ENCODE measurements at places on chromosomes 3 and 15. TPM values are rescaled to one million over a fixed set of nuclear protein-coding genes. Genes with fewer than 3 reads are reported as not detected.

GRCh38 chr15:69852482-69852881 lies 245.2 kb downstream of the TLE3 start:
- no peak for ATAC-seq

- ATAC-seq: no peak
These were observed 112.3 kb upstream of the HES1 start for GRCh38 chr3:194023501-194024280.

- peak; percentile 82 for ATAC-seq
These were observed 20.5 kb upstream of the MINDY4B start for GRCh38 chr3:150925751-150926201.

APOD gene
- 4.2 TPM for total RNA-seq

ITIH4 gene
- total RNA-seq: 5.5 TPM

DNA sequence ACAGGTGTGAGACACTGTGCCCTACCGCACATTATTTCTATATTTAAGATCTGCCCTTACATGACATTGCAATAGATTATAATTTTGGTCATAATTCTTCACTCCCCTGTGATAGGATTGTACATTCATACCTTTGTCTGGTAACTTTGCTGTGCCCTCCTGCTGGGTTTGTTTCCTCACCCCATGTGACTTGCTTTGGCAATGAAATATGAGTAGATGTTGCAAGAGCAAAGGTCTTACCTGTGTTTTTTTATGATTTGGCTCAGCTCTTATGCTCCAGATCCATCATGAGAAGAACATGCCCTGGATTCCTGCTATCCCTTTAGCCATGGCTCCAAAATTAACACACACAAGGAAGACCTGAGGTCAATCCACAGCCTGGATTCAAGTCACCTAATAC lies 137.7 kb upstream of the EOMES start:
- no peak for ATAC-seq

GRCh38 chr3:62554264-62554799 lies 181.0 kb upstream of the FEZF2 start:
- ATAC-seq: no peak

- no peak for ATAC-seq
These were observed 33.6 kb downstream of the RAF1 start for GRCh38 chr3:12630292-12630691.

GRCh38 chr3:29099775-29100174 lies 181.1 kb upstream of the RBMS3 start:
- ATAC-seq: no peak

PARP6 gene
- 81.0 TPM for total RNA-seq

GRCh38 chr15:70761931-70762468 lies 1.4 kb downstream of the UACA start:
- ATAC-seq: no peak

GRCh38 chr15:101000271-101000681 lies 81.1 kb downstream of the LRRK1 start:
- no peak for ATAC-seq

TASOR gene
- total RNA-seq: 55.0 TPM

GRCh38 chr3:195609229-195609628 lies 25.5 kb upstream of the APOD start:
- peak; percentile 92 for ATAC-seq

GOLGA8H gene
- not detected for total RNA-seq

DNA sequence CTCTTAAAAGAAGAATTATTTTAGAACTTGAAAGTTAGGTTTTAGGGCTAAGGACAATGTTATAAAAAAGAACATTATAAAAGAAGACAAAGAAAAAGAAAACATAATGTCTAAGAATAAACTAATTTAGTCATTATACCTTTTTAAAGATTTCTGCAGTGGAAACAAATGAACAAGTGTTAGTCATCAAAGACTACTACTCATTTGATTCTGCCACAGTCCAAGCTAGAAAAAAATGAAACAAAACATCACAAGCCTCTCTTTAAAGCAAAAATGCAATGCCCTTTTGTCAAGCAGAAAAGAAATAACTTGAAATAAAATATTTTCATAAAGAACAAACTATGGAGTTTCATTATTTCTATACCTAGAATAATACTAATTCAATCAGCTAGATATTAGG lies 102.0 kb downstream of the TBC1D5 start:
- peak; percentile 60 for ATAC-seq

GOLGA8B gene
- 437 TPM for total RNA-seq

RBP2 gene
- not detected for total RNA-seq

ELL3 gene
- total RNA-seq: 1.4 TPM

DNA sequence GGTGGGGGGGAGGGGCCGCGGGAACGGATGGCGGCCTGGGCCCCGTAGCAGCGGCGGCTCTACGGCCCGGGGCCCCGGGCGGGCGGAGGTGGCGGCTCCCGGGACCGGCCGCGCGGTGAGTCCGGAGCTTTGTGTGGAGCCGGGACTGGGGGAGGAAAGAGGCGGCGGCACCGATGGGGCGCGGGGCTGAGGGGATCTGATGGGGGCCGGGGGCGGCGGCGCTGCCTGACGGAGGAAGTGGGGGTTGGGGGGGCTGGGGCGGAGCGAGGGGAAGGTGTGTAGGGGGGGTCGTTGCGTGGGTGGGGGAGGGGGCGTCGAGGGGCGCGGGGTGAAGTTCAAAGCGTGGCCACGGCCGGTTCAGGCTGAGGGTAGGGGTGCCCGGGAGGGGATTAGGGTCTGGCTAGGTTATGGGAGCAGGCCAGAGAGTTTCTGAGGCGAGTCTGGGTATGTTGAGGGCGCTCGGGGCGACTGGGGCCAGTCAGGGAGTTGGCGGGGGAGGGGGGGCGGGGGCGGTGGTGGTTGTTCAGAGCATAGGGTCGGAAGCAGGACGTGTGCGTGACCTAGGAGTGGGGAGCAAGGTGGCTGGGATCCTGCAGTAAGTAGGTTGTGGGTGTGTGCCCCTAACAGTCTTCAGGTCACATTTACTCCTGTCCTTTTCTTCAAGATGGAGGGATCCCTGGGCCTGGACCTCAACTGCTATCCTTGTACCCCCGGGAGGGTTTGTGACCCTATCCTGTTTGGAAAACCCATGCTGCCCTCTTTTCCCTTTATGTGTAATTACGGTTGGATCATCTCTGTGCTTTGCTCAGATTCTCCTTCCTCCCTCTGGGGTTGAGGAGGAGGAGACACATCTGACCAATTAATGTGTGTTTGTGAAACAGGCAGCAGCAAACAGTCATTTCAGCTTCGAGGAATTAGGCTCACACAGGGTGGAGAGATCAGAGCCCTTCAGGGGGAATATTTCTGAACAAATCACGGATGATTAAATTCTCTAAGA lies 644 bp downstream of the ZNF609 start:
- peak; percentile 88 for ATAC-seq

DNA sequence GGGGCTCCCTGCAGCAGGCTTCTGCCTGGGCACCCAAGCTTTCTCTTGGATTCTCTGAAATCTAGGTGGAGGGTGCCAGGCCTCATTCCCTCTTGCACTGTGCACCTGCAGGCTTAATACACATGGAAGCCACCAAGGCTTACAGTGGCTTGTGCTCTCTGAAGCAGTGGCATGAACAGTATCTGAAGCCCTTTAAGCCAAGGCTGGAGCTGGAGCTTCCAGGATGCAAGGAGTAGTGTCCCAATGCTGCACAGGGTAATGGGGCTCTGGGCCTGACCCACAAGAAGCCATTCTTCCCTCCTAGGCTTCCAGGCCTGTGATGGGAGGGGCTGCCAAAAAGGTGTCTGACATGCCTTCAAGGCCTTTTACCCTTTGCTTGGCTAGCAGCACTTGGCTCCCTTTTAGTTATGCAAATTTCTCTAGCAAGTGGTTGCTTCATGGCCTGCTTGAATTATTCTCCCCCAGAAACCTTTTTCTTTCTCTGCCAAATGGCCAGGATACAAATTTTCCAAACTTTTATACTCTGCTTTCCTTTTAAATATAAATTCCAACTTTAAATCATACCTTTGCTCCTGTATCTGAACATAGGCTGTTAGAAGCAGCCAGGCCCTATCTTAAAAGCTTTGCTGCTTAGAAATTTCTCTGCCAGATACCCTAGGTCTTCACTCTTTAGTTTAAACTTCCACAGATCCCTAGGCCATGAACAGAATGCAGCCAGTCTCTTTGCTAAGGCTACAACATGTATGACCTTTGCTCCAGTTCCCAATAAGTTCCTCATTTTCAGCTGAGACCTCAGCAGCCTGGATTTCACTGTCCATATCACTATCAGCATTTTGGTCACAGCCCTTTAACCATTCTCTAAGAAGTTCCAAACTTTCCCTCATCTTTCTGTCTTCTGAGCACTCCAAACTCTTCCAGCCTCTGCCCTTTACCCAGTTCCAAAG lies 201.1 kb upstream of the LRRFIP2 start:
- no peak for ATAC-seq

- no peak for ATAC-seq
These were observed 403.9 kb upstream of the LMCD1 start for GRCh38 chr3:8097690-8098089.

- ATAC-seq: no peak
These were observed 59.1 kb upstream of the TOP2B start for GRCh38 chr3:25723802-25724201.

CD96 gene
- total RNA-seq: 107 TPM

- no peak for ATAC-seq
These were observed 1003.3 kb upstream of the NR2F2 start for GRCh38 chr15:95327183-95327525.

DNA sequence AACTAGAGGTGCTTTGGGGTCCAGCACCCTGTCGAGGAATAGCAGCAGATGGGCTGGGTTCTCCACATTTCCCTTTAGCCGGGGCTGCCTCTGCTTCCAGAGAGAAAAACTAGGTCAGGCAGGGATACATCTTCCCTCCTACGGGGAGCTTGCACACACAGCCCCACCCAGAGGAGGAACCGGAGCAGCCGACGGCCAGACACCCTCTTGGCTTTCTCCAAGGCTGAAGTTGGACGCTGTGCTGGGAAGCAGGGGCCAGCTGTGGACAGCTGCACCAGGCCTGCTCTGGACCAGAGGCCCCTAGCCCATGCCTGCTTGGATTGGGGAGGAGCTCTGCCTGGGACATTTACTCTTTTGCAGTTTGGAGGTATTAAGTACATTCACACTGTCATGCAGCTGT lies 44.7 kb upstream of the NR2C2 start:
- ATAC-seq: no peak

DNA sequence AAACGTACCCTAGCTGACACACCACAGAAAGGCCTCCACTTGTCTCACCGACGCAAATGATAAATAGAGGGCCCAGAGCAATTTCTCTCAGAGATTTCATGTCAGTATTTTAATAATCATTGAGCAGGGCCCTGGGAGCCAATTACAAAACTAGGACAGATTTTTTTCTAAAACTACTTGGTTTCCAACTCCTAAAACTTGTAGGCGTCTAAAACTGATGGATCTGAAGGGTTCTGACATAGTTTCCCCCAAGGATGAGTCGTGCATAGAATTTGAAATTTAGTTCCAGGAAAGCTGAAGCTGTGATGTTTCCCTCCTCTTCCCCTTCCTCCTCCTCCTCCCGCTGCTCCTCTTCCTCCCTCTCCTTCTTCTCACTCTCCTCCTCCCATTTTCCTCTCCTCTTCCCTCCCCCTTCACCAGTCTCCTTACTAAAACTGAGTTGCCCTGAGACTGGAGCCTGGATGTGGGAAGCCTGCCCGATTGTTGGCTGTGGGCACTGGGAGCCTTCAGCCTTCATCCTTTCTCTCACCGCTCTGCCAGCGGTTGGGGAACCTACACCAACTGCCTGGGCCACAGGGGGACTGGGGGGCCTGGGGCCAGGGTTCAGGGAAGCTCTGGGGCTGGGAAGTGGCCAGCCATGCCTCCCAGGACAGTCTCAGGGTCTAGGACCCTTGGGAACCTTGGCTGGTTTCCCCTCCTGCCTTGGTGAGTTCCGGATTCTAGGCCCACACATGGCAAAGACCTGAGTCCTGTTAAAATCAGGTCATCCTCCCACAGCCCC lies 73.9 kb upstream of the SLC6A11 start:
- no peak for ATAC-seq

DNA sequence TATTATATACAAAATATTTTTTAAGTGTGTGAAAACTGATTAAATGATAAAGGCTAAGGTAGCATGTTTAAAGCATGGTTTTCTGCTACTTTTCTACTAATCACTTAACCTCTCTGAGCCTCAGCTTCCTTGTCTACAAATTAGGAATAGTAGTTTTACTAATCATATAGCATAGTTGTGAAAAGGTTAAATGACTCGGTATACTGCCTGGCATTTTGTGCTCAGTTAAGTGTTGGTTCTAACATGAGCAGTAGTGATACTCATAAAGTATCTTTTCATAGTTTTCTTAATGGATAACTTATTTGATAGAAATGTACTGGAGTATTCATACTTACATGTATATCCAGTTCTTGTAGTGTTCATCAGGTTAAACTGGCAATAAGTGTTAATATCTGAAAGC lies 13.6 kb downstream of the RASA2 start:
- ATAC-seq: peak; percentile 42
